ENCODE measurements at places on chromosomes 7 and 10. TPM values are rescaled to one million over a fixed set of nuclear protein-coding genes. Genes with fewer than 3 reads are reported as not detected.

Gene RAPGEF5
- total RNA-seq = 0.27 TPM

Gene LRIT2
- not detected for total RNA-seq

Gene BTBD16
- total RNA-seq = not detected

Gene C7orf33
- total RNA-seq = not detected

Gene FAM131B
- 0.48 TPM for total RNA-seq

Gene CDCA7L
- 63.7 TPM for total RNA-seq

Gene MCMBP
- total RNA-seq = 84.1 TPM

Gene NEUROG3
- total RNA-seq = not detected

Gene CCDC136
- 11.3 TPM for total RNA-seq

Gene CREB3L2
- 47.0 TPM for total RNA-seq

Gene DDC
- total RNA-seq = 0.55 TPM

Gene ENKUR
- not detected for total RNA-seq

Gene HABP2
- not detected for total RNA-seq

Gene CABCOCO1
- not detected for total RNA-seq

Gene UPK3B
- total RNA-seq = 1.1 TPM

Gene JAZF1
- total RNA-seq = 2.5 TPM

Gene GHRHR
- not detected for total RNA-seq

Gene OR13A1
- not detected for total RNA-seq

Gene RSU1
- total RNA-seq = 89.0 TPM

Gene GATA3
- total RNA-seq = 163 TPM

Gene ACBD7
- total RNA-seq = 3.0 TPM

Gene OGDHL
- total RNA-seq = 0.20 TPM

Gene PHKG1
- 3.7 TPM for total RNA-seq

Gene SFRP5
- not detected for total RNA-seq

All from T-helper 2 cell treated with Interferon-gamma antibody and Interleukin-4, amounts not matched to agents 100 ng/mL and 5 ng/mL, for 36 hours (primary cell).